ENCODE measurements at places on chromosomes 1 and 21. TPM values are rescaled to one million over a fixed set of nuclear protein-coding genes. Genes with fewer than 3 reads are reported as not detected.

H3-3A gene
- polyA plus RNA-seq = 221 TPM

MEX3A gene
- 1.5 TPM for polyA plus RNA-seq

PCAT6 gene
- 2.3 TPM for polyA plus RNA-seq

SAMD13 gene
- polyA plus RNA-seq = 0.32 TPM

CD5L gene
- not detected for polyA plus RNA-seq

FCN3 gene
- 0.08 TPM for polyA plus RNA-seq

PGBD5 gene
- 2.1 TPM for polyA plus RNA-seq

RNU1-3 gene
- not detected for polyA plus RNA-seq

LEFTY1 gene
- not detected for polyA plus RNA-seq

TMPRSS15 gene
- not detected for polyA plus RNA-seq

GRCh38 chr21:44547656-44548331 is 3.5 kb downstream of the KRTAP10-2 start:
- DNase-seq = no peak
- peaks cover 22% of the 10 kb centered on the region for H3K4me1 ChIP-seq
- no peak overlapping the region for H3K4me3 ChIP-seq
- H3K27me3 ChIP-seq = peaks cover 4% of the 10 kb centered on the region
- no peak overlapping the region for H3K27ac ChIP-seq

GRCh38 chr1:34786521-34787325 is 5.7 kb downstream of the GJB3 start:
- H3K4me3 ChIP-seq = peak overlapping the region; percentile 9
- H3K36me3 ChIP-seq = peaks cover 15% of the 10 kb centered on the region
- peaks cover 33% of the 10 kb centered on the region for H3K4me1 ChIP-seq

GRCh38 chr1:179141592-179142251 is 59.9 kb downstream of the TOR3A start:
- H3K4me1 ChIP-seq = peaks cover 46% of the 10 kb centered on the region
- H3K36me3 ChIP-seq = peaks cover 8% of the 10 kb centered on the region
- H3K4me3 ChIP-seq = peak overlapping the region; percentile 77
- H3K27me3 ChIP-seq = no peaks in the 10 kb centered on the region

DNA sequence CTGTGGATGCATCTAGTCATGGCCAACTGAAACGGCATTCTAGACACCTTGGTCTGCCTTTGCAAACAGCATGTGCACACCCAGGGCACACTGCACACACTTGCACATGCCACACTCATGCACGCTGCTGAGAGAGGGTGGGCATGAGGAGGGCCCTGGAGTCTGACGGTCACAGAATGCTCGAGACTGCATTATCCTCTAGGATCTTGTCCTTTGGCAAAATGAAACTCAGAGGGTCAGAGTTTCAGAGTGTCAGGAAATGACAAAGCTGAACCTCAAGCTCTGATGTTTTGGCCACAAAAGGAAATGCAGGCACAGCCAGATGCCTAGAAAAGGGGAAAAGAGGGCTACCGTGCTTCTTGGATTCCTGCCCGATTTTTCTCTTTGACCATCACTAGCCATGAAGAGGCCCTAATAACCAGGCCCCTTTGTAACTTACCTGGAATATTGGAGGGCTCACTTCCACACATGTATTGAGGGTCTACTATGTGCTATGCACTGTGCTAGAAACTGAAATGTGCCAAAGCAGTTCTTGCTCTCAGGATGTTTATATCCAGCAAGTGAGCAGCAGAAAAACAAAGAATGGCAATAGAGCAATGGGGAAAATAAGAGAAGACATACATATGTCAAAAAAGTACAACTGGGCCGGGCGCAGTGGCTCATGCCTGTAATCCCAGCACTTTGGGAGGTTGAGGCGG is 65.4 kb downstream of the TOMM20 start:
- peak overlapping the region; percentile 22 for H3K27ac ChIP-seq
- peaks cover 43% of the 10 kb centered on the region for H3K4me1 ChIP-seq

DNA sequence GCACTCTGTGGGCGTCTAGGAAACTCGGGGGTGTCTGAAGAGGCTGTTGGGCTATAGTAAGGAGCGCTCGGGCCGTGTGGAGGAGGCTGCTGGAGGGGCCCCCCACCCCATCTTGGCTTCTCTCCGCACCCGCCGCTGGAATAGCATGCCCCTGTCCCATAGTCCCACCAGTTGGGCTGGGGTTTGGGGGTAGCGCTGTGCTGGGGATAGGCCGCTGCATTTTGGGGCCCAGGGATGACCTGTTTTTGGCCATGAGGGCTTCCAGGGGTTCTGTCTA is 511 bp downstream of the EFNA3 start:
- H3K4me3 ChIP-seq = peak overlapping the region; percentile 51
- no peak overlapping the region for H3K27ac ChIP-seq
- no peaks in the 10 kb centered on the region for H3K36me3 ChIP-seq
- H3K4me1 ChIP-seq = peaks cover 49% of the 10 kb centered on the region
- peaks cover 38% of the 10 kb centered on the region for H3K27me3 ChIP-seq
- DNase-seq = no peak

- no peak for DNase-seq
- H3K4me1 ChIP-seq = no peaks in the 10 kb centered on the region
- no peaks in the 10 kb centered on the region for H3K36me3 ChIP-seq
- H3K27me3 ChIP-seq = no peaks in the 10 kb centered on the region
Observed at GRCh38 chr1:147807405-147807804, 47.0 kb upstream of the GJA5 start.

DNA sequence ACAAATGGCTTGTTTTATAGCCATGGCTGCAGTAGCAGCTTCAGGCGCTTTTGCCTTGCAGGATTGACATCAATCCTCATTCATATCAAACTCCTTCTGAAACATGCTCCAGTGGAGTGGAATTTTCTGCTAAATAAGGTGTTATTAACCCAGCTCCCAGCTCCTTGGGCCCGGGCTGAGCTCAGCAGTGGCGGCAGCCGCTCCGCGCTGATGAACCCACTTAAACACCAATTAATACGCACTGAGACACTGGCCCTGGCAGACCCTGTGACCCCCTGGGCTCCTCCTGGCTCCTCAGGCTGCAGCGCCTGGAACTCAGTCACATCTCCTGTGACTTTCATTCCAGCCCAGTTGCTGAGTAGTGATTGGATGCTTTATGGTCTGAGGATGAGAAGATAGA is 137.4 kb upstream of the GRIK3 start:
- no peak overlapping the region for H3K4me3 ChIP-seq
- no peaks in the 10 kb centered on the region for H3K4me1 ChIP-seq
- DNase-seq = no peak
- no peak overlapping the region for H3K27ac ChIP-seq
- H3K36me3 ChIP-seq = no peaks in the 10 kb centered on the region

DNA sequence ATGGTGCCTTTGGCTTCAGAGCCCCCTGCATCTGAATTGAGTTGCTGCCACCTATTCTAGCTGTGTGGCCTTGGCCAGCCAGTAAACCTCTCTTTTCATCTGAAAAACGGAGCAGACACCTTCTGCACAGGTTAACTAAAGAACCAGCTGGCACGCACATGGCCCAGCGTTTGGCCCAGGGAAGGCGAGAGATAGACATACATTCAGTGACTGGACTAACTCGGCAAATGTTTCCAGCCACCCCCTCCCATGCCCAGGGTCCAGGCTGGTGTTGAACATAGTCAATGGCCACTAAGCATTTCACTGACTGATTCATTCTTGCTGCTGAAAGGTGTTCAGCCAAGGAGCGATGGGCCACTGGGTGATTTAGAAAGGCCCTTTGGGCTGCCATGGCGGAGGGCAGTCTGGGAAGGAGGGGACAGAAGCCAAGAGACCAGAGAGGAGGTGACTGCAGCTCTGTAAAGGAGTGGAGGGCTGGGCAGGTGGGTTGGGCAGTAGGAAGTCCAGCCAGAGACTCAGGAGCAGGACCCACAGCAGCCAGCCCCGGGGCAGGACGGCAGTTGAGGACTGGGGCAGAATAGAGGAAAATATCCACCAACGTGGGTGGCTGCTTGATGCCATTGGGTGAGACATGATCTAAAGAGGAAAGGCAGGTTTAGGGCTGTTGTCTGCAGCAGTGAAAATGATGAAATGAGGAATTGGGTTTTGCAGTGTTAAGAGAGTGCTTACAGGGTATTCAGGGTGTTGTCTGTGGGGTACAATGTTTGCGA is 184.3 kb downstream of the HIVEP3 start:
- H3K27me3 ChIP-seq = peaks cover 3% of the 10 kb centered on the region
- no peak overlapping the region for H3K27ac ChIP-seq
- no peaks in the 10 kb centered on the region for H3K36me3 ChIP-seq
- H3K4me1 ChIP-seq = peaks cover 7% of the 10 kb centered on the region

GRCh38 chr1:96048572-96049212 is 672.9 kb upstream of the PTBP2 start:
- H3K36me3 ChIP-seq = no peaks in the 10 kb centered on the region
- H3K27me3 ChIP-seq = no peaks in the 10 kb centered on the region
- H3K27ac ChIP-seq = no peak overlapping the region
- H3K4me3 ChIP-seq = no peak overlapping the region

- no peak for DNase-seq
- H3K27ac ChIP-seq = no peak overlapping the region
- H3K4me3 ChIP-seq = no peak overlapping the region
- no peaks in the 10 kb centered on the region for H3K27me3 ChIP-seq
- no peaks in the 10 kb centered on the region for H3K36me3 ChIP-seq
Observed at GRCh38 chr1:58447886-58448285, 98.6 kb downstream of the OMA1 start.

DNA sequence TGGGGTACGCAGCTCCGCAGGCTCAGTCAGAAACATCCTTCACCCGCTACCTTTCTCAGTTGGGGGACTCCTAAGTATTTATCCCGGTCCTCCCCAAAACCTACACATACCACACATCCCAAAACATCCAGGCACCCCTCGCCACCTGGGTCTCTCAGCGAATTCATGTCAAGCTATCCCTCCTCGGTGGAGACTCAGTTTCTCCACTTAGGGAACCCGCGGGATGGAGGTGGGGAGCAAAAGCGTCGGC is 1.3 kb upstream of the ZBTB7B start:
- peak overlapping the region; percentile 72 for H3K27ac ChIP-seq
- no peaks in the 10 kb centered on the region for H3K27me3 ChIP-seq
- no peak for DNase-seq

DNA sequence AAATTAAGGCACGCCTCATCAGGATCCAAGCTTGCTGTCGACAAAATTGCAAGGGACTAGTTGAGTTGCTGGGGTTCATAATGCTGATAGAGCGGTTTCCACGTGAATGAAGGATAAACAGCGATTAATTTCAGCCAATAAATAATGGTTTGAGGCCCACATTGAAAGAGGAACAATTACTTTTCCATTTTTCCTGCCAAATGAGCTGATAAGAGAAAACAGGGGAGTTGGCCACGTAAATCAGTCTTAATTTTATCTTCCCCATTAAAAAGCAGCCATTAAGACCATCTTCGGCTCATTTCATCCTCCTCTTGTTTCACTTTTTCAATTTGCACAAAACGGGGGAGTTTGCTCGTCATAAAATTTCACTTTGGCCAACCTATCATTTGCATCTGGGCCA is 235.5 kb upstream of the RRP15 start:
- DNase-seq = no peak
- no peaks in the 10 kb centered on the region for H3K27me3 ChIP-seq
- H3K27ac ChIP-seq = no peak overlapping the region
- H3K4me1 ChIP-seq = no peaks in the 10 kb centered on the region

DNA sequence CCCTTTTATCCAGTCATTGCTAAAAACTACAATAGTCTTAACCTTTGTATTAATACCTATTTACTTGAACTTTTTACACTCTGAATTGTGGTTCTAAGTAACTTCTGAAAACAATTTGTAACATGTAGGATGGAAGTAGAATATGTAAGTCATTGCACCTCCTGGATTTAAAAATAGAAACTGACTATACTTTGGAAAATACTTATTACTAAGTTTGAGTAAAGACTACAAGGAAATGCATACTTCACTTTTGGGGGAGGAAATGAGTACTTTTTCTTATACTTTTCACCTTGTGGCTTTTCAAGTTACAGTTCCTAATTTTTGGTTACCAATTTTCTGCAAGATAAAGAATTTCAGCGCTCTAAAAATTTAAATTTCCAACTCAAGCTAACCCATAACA is 8.7 kb downstream of the RGS18 start:
- H3K4me1 ChIP-seq = no peaks in the 10 kb centered on the region
- no peaks in the 10 kb centered on the region for H3K27me3 ChIP-seq
- no peak for DNase-seq
- H3K4me3 ChIP-seq = no peak overlapping the region
- H3K27ac ChIP-seq = no peak overlapping the region

DNA sequence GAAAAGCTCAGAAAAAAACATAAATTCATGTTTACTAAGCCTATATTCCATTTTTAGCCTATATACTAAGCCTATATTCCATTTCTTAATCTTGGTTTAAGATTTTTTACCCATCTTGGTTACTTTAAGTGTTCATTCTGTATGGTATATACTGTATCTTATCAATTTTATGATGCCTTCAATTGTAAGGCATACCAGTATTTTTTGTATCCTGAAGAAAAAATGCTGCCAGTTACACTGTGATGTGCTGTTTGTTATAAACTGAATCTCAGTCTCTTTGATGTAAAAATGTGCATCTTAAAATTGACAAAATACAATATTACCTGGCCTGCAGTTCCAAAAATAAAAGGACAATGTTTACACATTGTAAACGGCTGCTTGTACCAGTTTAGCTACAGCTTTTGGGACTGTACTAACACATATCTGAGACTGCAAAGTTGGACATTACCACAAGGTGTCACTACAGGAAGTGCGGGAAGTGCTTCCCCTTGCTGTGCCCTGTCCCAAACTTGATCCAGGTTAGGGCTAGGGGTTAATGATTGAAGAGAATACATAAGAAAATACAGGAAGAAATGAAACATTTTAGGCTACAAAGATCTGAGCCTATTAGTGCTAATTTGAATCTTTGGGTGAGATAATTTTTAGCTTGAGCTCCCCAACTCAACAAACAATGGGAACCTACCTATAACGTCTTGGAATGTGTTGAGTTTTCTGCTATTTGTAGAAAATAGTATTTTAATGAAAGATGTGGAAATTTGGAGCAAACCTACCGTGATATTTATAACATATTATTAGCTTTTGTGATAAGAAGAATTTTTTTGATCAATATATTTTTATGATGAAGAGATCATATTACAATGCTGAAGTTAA is 108.9 kb downstream of the LBR start:
- no peak overlapping the region for H3K27ac ChIP-seq
- H3K4me1 ChIP-seq = no peaks in the 10 kb centered on the region
- no peak overlapping the region for H3K4me3 ChIP-seq
- H3K36me3 ChIP-seq = no peaks in the 10 kb centered on the region
- H3K27me3 ChIP-seq = no peaks in the 10 kb centered on the region
- no peak for DNase-seq

- no peak overlapping the region for H3K4me3 ChIP-seq
- H3K27me3 ChIP-seq = no peaks in the 10 kb centered on the region
- DNase-seq = no peak
- H3K27ac ChIP-seq = no peak overlapping the region
- H3K36me3 ChIP-seq = peaks cover 38% of the 10 kb centered on the region
Observed at GRCh38 chr1:32055416-32055815, 17.3 kb upstream of the TMEM39B start.

- no peaks in the 10 kb centered on the region for H3K4me1 ChIP-seq
- H3K36me3 ChIP-seq = peaks cover 4% of the 10 kb centered on the region
- H3K27me3 ChIP-seq = no peaks in the 10 kb centered on the region
- no peak for DNase-seq
- H3K4me3 ChIP-seq = no peak overlapping the region
Observed at GRCh38 chr1:31335007-31335406, 37.9 kb downstream of the FABP3 start.
